ENCODE measurements at places on chromosomes 6 and 20. TPM values are rescaled to one million over a fixed set of nuclear protein-coding genes. Genes with fewer than 3 reads are reported as not detected.
A peak's percentile ranks its signal among the peaks of the same experiment; 100 is the strongest.

DNA sequence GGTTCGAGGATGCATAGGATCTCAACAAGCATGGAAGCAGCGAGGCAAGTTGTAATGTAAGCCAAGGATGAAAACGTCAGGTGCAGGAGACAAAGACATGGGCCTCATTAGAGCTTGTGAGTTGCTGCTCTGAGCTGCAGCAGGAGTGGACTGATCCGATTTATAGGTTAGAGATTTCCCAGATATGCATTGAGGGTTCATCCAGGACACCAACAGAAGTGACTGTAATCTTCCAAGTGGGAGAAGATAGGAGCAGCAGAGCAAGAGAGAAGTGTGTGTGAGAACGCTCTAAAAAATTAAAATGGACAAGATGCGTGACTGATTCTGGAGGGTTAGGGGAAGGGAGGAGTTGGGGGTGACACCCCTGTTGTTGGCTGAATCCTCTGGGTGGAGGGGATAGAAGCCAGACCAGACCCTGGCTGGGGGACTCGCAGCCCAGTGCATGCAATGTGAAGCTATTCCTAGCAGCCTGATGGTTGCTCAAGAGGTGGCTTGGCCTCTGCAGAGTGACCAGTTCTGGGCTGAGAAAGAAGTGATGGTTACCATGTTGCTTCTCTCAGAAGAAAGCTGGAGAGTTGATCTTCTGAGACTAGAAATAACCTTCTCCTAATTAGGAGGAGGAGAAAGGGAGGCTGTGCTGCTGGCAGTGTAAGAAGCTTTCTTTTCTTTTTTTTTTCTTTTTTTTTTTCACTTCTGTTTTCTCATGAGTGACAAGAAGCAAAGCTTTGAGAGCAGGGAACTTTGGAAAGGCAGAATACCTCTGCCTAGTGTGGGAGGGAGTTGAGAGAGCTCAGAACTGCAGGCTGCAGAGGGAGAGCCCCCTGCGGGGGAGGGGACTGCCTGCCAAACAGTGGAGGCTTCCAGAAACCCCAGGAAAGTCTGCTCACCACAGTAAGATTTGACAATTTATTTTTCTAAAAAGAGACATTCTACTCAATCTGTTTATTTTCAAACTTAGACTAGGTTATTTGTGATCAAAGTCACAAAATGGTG is 116.9 kb downstream of the SLX4IP start:
- H3K4me3 ChIP-seq: no peak overlapping the region
- DNase-seq: no peak

DNA sequence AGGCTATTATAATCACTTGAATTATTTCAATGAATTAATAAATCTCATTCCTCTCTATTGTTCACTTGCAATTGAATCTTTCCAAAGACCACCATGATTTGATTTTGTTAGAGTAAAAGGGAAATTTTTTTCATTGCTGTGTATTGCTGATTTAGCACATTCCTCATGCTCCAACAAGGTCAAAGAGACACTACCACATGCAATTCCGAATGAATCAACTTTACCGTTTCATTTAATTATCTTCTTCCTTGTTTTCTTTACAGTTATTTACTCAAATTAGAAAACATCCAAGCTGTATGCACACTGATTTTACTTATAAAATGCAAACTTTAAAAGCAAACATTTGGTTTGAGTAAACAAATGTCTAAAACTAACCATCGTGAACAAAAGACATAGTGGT is 967 bp downstream of the KIAA0408 start:
- no peaks in the 10 kb centered on the region for H3K27me3 ChIP-seq
- no peak for DNase-seq
- H3K4me1 ChIP-seq: no peaks in the 10 kb centered on the region
- no peaks in the 10 kb centered on the region for H3K36me3 ChIP-seq
- H3K27ac ChIP-seq: no peak overlapping the region

The MOG gene
- not detected for total RNA-seq

The HCK gene
- 48.6 TPM for total RNA-seq

DNA sequence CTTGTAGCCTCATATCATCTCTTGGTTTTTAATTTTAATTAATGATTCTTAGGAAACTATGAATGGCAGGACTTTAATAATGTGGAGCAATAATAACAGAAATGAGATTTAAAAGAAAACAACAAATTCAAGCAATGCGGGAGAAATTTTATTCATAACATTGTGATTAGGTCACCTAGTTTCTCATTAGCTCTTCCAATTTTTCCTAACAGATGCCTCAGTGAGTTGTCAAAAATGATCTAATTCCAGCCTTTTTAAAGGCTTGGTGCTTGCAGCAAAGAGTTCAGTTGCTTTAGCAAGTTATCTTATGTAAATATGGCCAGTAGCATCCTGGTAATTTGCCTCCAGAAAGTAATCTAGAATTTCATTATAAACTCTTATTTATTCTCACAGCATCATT is 20.4 kb downstream of the PDE7B start:
- H3K36me3 ChIP-seq: no peaks in the 10 kb centered on the region
- no peak overlapping the region for H3K4me3 ChIP-seq
- H3K27me3 ChIP-seq: no peaks in the 10 kb centered on the region
- no peak for DNase-seq
- H3K27ac ChIP-seq: no peak overlapping the region
- H3K4me1 ChIP-seq: no peaks in the 10 kb centered on the region

- DNase-seq: peak; percentile 86
- peak within 1 kb of the TSS; percentile 93 for H3K27ac ChIP-seq
- H3K36me3 ChIP-seq: peaks cover 35% of the 10 kb centered on the region
- H3K4me3 ChIP-seq: peak within 1 kb of the TSS; percentile 100
- no peaks in the 10 kb centered on the region for H3K27me3 ChIP-seq
- peaks cover 52% of the 10 kb centered on the region for H3K4me1 ChIP-seq
These were observed at the start of gene RIPOR2 for GRCh38 chr6:24935366-24936152. Gene RIPOR2 (minus strand): TSS chr6:24935960. CDS start chr6:24935898, 62 bp downstream.

DNA sequence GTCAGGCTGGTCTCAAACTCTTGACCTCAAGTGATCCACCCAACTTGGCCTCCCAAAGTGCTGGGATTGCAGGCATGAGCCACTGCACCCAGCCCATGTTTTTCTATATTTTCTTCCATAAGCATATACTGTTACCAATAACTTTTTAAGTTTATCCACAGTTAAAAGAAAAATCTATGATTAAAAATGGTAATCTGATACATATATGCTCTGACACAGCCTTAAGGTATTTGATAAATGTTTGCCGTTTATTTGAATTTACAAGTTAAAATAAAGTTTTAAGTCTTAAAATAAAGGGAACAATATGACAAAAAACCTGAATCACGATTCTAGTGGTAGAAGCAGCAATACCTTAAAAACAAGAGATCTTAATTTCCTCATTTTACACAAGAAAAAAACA is 5.2 kb downstream of the STK38 start:
- H3K27ac ChIP-seq: no peak overlapping the region
- peaks cover 9% of the 10 kb centered on the region for H3K36me3 ChIP-seq
- DNase-seq: no peak
- H3K4me3 ChIP-seq: no peak overlapping the region

The ADGB gene
- total RNA-seq: not detected

GRCh38 chr20:1711826-1712601 is 54.4 kb upstream of the SIRPG start:
- H3K4me3 ChIP-seq: no peak overlapping the region
- H3K36me3 ChIP-seq: no peaks in the 10 kb centered on the region
- no peak overlapping the region for H3K27ac ChIP-seq
- no peak for DNase-seq
- peaks cover 4% of the 10 kb centered on the region for H3K27me3 ChIP-seq
- H3K4me1 ChIP-seq: no peaks in the 10 kb centered on the region

DNA sequence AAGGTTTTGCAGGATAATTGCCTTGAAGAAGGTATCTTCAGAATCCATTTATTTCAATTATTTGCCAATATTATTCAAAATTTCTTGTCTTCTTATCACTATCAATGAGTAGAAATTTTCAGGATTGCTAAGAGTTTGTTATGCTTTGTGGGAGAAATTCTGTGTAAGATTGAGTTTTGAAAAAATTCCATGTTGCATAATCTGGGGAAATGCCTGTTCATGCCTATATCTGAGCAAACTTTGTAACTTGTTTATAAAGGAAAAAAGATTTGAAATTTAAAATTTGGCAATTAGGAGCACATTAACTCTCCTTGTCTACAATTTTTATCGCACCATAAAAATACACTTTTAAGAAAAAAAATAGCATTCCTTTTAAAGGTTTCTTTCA is 39.8 kb upstream of the EDN1 start:
- H3K27me3 ChIP-seq: no peaks in the 10 kb centered on the region
- DNase-seq: no peak
- H3K4me3 ChIP-seq: no peak overlapping the region
- no peak overlapping the region for H3K27ac ChIP-seq

GRCh38 chr6:125099211-125100073 is 54.1 kb upstream of the TPD52L1 start:
- H3K4me3 ChIP-seq: no peak overlapping the region
- H3K27me3 ChIP-seq: peaks cover 7% of the 10 kb centered on the region
- no peaks in the 10 kb centered on the region for H3K36me3 ChIP-seq
- no peaks in the 10 kb centered on the region for H3K4me1 ChIP-seq
- peak; percentile 16 for DNase-seq
- no peak overlapping the region for H3K27ac ChIP-seq

DNA sequence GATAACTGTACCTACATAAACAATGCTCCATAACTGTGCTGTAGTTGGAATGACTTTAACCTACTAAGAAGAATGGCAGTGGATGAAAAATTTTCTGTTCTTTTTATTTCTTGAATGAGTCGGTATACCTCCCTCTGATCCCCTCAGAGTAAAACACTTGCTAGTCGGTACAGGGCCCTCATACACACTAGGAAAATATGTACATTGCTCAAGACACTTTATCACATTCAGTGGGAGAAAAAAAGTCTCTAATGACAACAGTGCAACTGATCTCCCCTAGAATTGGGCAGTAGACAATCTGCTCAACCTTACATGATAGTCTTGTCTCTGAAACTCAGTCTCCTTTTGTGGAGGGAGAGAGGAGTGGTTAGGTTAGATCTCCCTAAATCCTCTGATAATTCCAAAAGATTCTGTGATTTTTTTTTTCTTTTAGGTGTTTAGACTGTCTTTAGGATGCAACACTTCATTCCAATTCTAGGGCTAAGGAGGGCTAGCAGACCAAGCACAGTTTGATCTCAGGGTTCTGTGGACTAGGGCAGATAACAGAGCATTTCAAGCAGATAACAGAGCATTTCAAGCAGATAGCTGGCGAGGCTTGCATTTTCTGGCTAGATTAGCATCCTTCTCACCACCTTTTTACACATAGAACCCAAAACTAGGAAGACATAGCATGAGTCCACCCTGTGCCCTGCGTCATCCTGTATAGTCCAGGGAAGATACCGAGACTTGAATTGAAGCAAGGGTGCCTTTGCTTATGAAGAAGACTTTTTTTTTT is 100.3 kb upstream of the TNFAIP3 start:
- no peaks in the 10 kb centered on the region for H3K36me3 ChIP-seq
- no peak overlapping the region for H3K4me3 ChIP-seq
- H3K27ac ChIP-seq: no peak overlapping the region

- no peak overlapping the region for H3K27ac ChIP-seq
- H3K4me1 ChIP-seq: peaks cover 18% of the 10 kb centered on the region
- DNase-seq: no peak
- H3K27me3 ChIP-seq: peaks cover 4% of the 10 kb centered on the region
- H3K36me3 ChIP-seq: no peaks in the 10 kb centered on the region
- H3K4me3 ChIP-seq: no peak overlapping the region
These were observed 348.3 kb downstream of the DHX35 start for GRCh38 chr20:39310363-39310995.

GRCh38 chr6:119649531-119649930 is 300.0 kb upstream of the MAN1A1 start:
- H3K27me3 ChIP-seq: no peaks in the 10 kb centered on the region
- H3K36me3 ChIP-seq: no peaks in the 10 kb centered on the region
- no peak overlapping the region for H3K27ac ChIP-seq

- no peak for DNase-seq
- no peak overlapping the region for H3K27ac ChIP-seq
- peaks cover 19% of the 10 kb centered on the region for H3K4me1 ChIP-seq
These were observed 178.8 kb upstream of the SNX9 start for GRCh38 chr6:157644043-157644810.

GRCh38 chr20:9509246-9509645 is 5.1 kb upstream of the LAMP5 start:
- H3K27me3 ChIP-seq: no peaks in the 10 kb centered on the region
- no peak overlapping the region for H3K4me3 ChIP-seq
- H3K36me3 ChIP-seq: no peaks in the 10 kb centered on the region
- H3K4me1 ChIP-seq: peaks cover 51% of the 10 kb centered on the region

The CSNK2B gene
- total RNA-seq: 141 TPM

- no peaks in the 10 kb centered on the region for H3K36me3 ChIP-seq
- no peak overlapping the region for H3K4me3 ChIP-seq
- DNase-seq: no peak
- H3K27me3 ChIP-seq: no peaks in the 10 kb centered on the region
These were observed 49.5 kb downstream of the EPB41L2 start for GRCh38 chr6:131013495-131013894.

- no peak overlapping the region for H3K27ac ChIP-seq
- DNase-seq: no peak
- peaks cover 3% of the 10 kb centered on the region for H3K27me3 ChIP-seq
- H3K4me3 ChIP-seq: no peak overlapping the region
- H3K4me1 ChIP-seq: no peaks in the 10 kb centered on the region
- H3K36me3 ChIP-seq: no peaks in the 10 kb centered on the region
These were observed 29.4 kb upstream of the BCKDHB start for GRCh38 chr6:80077067-80077466.

- no peak overlapping the region for H3K4me3 ChIP-seq
- no peak overlapping the region for H3K27ac ChIP-seq
- H3K27me3 ChIP-seq: peaks cover 3% of the 10 kb centered on the region
- H3K4me1 ChIP-seq: no peaks in the 10 kb centered on the region
- H3K36me3 ChIP-seq: no peaks in the 10 kb centered on the region
- DNase-seq: no peak
These were observed 177.6 kb upstream of the PHACTR1 start for GRCh38 chr6:12538881-12539357.

DNA sequence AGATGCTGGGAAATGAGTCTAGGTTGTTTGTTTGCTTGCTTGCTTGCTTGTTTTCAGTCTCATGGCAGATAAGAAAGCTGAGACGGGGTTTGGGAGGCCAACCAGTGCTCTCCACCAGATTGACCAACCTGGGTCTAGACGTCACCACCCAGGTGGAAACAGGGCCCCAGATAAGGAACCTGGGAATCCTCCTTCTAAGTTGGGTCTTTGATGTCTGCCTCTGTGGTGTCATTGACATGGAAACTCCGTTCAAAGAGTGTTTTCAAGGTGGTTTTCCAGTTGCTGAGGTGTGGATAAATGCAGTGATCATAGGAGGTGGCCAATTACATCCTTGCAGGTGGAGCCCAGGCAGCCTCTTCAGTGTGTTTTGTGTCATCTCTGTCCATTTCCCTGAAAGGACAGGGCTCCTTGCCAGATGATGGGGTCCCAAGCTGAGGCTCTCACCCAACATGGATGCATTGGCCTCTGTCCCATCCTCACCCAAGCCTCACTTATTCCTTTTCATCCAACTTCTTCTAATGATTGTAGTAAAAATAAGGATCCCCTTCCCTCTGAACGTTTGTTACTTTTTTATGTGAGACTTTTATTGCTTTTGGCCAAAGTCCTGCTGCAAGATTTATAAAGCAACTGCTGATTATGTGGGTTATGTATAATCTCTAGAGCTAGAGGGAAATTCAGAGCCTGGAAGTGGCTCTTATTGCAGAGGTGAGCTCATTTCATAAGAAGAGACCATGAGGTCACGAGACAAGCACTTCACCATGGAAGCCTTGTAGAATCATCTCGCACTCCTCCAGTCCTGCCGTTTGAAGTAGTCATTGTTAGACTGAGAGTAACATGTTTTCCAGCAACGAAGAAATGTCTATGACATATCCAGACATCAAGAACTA is 32.0 kb upstream of the SYNDIG1 start:
- no peak for DNase-seq
- no peak overlapping the region for H3K27ac ChIP-seq
- no peak overlapping the region for H3K4me3 ChIP-seq
- no peaks in the 10 kb centered on the region for H3K27me3 ChIP-seq
- no peaks in the 10 kb centered on the region for H3K36me3 ChIP-seq
- no peaks in the 10 kb centered on the region for H3K4me1 ChIP-seq

The ULBP2 gene
- not detected for total RNA-seq

Measured in B cell (primary cell).